CD4-positive, alpha-beta T cell treated with Interleukin-6 at 100 ng/mL for 8 hours (primary cell): ENCODE measurements at places on chromosomes 1 and 21.

- DNase-seq, result no peak
Observed at GRCh38 chr1:6923416-6923815, 138.2 kb downstream of the CAMTA1 start.

DNA sequence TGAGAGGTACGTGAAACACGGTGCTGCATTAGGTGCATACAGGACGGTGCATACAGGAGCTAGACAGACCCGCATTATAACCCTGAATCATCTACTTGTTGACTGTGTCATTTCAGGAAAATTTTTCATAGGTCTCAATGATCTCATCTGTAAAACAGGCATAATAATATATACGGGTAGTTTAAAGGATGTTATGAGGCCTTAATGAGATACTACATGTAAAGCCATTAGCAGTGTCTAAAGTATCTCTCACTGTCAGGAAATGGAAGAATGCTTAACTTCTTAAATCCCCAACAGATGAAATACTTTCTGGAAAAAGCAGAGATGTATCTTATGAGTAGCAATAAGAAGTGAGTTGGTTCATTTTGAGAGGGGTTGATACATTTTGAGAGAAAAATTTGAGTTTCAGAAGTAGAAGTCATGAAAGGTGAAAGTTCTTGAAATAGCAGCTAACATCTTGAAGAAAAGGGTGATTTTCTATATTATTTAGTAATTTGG lies 669.6 kb downstream of the PTPRC start:
- no peak for DNase-seq

- DNase-seq, result no peak
Observed at GRCh38 chr1:47587891-47588582, 150.2 kb downstream of the FOXD2 start.

DNA sequence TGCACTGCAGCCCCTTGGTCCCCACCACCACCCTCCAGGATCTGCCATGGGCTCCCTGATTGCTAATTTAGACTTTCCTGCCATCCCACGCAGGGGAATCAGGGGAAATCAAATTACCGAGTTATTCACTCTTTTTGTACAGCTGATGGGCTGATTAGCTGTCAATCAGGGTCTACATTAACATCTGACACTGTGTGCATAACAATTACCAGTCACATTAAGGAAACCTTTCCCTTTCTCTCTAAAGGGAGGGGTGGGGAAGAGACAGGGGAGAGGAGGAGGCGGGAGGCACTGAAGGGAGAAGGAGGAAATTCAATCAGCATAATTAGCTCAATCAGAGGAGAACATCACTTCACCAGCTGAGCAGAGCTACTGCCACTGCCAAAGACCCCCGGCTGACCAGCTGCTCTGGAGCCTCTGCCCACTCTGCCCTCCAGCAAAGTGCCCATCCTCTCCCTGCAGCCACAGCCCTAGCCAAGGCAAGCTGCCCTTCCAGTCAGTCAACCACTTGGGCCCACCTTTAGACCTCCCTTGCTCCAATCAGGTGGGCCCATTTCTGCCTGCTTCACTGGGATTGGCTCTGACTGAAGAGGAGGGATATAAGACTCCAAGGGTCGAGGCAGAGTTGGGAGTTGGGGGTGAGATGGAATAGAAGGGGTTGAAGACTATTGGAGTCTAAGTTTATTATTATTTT lies 199.3 kb upstream of the ZC3H12A start:
- DNase-seq, result no peak

DNA sequence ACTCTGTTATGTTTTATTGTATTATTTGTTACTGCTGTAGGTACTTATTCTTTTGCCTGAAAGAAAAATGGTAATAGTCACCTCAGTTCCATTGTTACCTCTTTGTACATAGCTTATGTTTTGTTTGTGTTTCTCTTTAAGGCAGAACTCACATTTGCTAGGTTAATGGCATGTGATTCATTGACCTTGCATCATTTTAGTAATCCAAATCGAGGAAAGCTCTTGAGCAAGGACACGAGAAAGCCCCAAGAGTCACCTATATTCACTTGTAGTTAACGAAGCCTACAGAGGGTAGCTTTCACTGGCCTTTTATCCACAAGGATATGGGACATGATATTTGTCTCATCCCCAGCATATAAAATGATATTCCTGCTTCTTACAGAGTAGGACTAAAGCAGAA lies 1765.2 kb downstream of the NCAM2 start:
- no peak for DNase-seq

DNA sequence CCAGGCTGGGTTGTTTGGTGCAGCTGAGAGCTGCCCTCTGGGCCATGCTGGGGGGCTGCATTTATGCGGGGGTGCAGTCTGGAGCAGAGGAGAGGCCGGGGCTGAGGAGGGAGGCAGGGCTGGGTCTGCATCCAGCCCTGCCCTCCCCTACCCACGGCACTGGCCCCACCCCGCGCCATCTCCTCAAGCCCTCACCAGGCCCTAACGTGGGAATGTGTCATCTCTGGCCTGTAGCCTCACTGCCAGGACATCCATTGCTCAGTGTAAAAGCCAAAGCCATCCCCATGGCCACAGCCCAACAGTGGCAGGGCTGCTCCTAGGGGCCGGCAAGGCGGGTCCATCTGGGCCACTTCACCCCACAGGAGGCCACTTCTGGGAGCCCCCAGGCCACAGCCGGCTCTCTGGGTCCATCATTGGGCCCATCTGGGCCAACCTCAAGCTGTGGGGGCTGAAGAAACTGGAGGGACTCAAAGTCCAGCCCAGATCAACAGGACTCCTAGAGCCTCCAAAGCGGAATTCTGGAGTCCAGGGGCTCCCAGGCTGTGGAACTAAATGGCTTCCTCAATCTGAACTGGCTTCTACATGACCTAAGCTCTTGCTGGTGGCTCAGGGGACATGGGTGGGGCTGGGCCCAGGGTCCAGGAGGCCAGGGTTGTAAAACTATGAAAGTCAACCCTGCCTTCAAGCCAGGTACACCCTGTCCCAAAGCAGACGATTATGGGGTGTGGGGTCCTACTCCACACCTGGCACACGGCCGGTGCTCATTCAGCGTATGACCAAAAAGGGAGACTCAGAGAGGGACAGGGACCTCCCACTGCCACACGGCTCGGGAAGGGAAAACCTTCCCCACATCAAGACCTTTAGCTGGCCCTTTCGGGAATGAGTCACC lies 32.6 kb downstream of the RUNX3 start:
- DNase-seq, result no peak

DNA sequence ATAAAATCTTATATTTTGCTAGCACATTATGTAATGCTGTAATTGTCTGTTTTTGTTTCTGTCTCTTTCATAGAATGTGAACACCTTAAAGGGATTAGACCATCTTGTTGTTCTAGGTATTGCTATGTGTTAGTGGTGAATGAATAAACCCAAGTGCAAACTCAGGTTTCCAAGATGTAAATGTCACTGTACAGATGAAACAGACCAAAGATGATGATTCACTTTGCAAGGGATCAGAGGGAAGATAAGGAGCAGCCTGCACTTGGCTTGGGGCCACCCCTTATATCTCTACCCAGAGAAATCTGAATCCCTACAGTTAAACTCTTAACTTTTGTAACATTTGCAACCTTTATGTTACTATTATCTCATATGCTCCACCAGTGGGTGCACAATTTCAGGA lies 25.4 kb downstream of the UROD start:
- no peak for DNase-seq

- DNase-seq, result no peak
Observed at GRCh38 chr21:38968887-38969543, 163.3 kb downstream of the ETS2 start.

- no peak for DNase-seq
Observed at GRCh38 chr1:60861961-60862567, 220.3 kb upstream of the NFIA start.

GRCh38 chr1:178997428-178997827 lies 28.3 kb upstream of the FAM20B start:
- DNase-seq, result no peak

DNA sequence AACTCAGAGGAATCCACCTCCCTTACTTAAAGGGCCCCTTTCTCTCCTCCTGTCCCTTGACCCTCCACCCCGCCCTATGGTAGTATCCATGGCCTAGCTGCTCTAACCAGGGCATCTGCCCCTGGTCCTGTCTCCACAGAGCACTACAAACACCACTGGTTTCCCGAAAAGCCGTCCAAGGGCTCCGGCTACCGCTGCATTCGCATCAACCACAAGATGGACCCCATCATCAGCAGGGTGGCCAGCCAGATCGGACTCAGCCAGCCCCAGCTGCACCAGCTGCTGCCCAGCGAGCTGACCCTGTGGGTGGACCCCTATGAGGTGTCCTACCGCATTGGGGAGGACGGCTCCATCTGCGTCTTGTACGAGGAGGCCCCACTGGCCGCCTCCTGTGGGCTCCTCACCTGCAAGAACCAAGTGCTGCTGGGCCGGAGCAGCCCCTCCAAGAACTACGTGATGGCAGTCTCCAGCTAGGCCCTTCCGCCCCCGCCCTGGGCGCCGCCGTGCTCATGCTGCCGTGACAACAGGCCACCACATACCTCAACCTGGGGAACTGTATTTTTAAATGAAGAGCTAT lies 1.7 kb downstream of the BTG2 start:
- peak; percentile 50 for DNase-seq
